ENCODE measurements at places on chromosomes 6 and 20.

DNA sequence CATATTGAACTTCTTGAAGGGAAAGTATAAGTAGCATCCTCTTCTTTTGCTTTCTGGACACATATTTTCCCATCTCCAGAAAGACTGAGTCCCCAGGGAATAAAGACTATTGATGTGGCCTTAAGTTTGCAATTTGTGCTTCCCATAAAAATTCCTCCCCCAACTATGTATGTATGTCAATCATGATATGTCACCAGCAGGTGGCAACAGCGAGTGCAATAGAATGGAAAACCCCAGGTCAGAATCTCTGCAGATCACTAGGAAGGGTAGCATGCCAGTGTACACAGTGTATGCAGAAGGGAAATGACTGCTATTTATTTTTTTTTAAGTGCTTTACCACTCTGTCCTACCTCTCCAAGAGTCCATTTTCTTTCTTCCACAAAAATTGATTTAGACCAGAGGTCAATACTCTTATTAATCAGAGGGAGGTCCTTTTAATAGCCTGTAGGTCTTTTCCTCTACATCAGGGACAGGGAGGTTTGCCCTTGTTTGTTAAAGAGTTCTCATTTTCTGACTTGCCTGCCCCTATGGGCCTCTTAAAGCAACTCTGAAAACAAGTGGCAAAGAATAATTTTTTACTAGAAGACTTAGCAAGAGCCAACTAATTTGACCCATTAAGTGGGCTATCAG lies 61.4 kb downstream of the BMP2 start:
- DNase-seq, result no peak

DNA sequence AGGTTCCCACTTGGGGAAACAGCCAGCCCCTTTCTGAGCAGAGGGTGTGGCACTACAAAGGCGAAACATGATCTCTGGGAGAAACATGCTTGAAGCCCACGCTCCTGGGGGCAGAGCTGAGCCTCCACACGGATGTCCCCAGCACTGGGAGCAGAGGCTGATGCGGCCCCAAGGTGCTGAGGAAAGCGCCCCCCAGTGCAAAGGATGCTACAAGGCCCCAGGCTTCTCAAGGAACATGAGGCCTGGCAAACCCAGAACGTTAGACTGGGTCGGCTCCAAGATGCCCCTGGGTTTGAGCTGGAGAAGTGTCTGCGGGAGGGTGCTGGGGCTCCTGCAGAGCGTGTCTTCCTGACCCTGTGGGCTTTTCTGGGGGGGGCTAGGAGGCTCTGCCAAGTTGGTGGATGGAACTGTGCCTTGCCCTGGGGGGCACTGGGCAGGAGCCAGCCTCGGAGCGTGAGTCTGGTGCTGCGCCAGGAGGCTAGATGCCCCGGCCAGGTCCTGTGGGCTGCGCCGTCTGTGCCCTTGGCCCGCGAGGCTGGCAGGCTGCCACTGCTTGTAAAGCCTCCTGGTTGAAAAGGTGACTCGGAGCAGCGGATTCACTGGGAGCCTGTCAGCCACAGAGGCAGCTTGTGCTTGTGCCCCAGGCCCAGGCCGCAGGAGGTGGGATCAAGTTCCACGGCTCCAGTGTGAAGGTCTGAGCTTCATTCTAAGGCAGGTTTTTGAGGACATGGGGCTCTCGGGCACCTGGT lies 8.1 kb downstream of the SYNJ2 start:
- DNase-seq, result no peak

DNA sequence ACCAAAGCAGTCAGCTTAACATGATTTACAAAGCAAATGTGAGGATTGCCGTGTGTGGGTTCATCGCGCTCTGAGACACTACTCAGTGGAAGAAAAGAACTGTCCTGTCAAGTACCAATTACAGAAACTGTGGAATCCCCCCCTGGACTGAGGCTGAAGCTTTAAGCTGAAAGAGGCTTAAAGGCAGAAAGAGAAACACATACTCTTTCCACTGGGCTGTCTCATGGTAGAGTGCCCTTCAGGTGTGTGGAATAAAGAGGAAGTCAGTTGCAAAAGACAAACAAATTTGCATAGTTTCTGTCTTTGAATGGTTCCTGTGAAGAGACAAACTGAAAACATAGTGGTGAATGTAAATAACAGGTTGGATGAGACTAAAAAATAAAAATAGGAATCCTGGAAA lies 560.4 kb upstream of the SYNCRIP start:
- no peak for DNase-seq

DNA sequence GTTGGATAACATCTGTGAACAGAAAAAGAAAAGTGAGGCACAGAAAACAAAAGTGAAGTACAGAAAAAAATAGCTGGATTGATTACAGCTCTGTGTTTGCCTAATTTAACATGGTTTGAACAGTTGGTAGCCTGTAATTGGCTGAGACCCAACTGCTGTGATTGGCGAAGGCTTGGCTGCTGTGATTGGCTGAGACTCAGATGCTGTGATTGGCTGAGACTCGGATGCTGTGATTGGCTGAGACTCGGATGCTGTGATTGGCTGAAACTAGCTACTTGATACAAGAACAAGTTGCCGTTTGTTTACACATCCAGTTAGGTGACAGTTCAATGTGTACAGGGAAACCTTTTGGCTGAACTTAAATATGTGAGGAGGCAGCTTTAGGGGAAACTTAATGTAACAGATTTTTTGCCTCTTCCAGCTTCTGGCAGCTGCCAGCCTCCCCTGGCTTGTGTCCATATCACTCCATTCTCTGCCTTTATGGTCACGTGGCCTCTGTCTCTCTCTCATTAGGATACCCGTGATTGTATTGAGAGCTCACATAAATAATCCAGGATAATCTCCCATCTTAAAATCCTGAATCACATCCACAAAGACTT lies 223.4 kb upstream of the FOXA2 start:
- DNase-seq, result no peak

DNA sequence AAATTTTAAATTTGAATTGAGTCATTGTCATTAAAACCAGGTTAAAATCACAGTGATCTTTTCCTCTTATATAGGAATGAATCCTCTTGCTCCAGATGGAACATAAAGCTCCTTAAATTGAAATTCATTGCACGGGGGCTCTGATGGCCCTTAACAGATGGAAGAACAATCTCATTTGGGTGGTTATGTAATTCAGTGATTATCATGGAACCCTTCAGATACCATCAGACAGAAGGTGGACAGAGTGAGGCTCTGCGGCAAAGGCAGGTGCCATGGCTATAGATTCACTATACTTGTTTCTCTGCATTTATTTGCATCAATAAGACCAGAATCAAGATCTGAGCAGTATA lies 17.8 kb upstream of the RNF182 start:
- DNase-seq, result no peak

DNA sequence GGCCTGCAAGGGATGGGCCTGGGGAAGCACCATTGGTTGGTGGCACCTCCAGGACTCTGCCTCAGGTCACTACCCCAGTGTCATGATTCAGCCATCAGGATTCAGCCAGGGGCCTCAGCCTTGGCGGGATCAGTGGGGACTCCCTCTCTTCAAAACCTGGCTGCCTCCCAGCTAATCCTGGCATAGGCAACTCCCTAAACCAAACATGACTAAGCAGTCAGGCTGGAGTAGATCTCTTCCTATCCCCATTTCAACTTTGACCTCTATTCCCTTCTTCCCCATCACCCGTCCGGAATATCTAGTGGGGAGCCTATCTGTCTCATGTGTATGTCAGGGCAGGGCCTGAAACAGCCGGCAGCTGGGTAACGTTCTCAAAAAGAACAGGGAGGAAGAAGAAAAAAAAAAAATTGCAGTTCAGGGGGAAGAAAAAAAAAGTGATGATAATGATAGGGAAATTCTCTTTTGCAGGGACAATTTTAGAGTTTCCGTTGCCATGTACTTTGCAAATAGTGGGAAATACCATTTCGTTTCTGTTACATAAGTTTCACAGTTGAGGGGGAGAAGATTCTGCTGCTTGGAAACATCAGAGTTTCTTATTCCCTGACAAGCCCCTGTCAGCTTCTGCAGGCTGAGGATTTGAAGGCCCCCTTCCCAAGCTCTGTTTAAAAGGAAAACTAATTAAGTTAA lies 4.1 kb upstream of the PREX1 start:
- DNase-seq, result no peak

- peak; percentile 49 for DNase-seq
Observed at GRCh38 chr6:33298773-33299236, at the start of gene RGL2. RGL2 (minus strand) TSS chr6:33298942; CDS start chr6:33298610, 332 bp downstream.

- DNase-seq, result no peak
Observed at GRCh38 chr20:62816031-62816883, 593 bp upstream of the COL9A3 start.

GRCh38 chr20:3551681-3552434 lies 81.0 kb downstream of the ATRN start:
- DNase-seq, result no peak

Data from effector CD8-positive, alpha-beta T cell (primary cell).